GM20000 (cell line): ENCODE measurements at places on chromosomes 5 and 9.

DNA sequence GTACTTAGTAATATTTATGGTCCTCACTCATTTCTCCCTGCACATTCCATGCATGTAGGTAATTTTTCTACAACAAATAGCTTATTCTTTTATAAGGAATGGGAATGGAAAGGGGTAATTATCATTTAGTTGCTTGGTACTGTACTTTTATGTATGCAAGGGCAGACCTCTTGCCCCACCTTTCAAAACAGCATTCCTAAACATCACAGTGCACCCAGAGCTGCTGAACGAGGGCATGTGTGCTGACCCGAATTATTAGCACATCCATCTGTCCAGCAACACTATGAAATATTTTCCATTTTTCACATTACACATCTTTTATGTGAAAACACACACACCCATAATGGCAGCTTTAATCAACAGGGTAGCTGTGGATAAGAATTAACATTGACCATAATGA is 228.6 kb upstream of the ARRDC3 start:
- no peak for DNase-seq

- no peak for DNase-seq
These were observed 21.6 kb downstream of the GAS1 start for GRCh38 chr9:86925686-86926085.

- no peak for DNase-seq
These were observed 50.5 kb upstream of the FCN1 start for GRCh38 chr9:134968011-134968822.

- DNase-seq: peak; percentile 64
These were observed at the start of gene GDNF for GRCh38 chr5:37839407-37840052. Gene GDNF, minus strand, starts transcription at chr5:37840041. Its CDS starts 5,245 bp downstream, at chr5:37834796.

DNA sequence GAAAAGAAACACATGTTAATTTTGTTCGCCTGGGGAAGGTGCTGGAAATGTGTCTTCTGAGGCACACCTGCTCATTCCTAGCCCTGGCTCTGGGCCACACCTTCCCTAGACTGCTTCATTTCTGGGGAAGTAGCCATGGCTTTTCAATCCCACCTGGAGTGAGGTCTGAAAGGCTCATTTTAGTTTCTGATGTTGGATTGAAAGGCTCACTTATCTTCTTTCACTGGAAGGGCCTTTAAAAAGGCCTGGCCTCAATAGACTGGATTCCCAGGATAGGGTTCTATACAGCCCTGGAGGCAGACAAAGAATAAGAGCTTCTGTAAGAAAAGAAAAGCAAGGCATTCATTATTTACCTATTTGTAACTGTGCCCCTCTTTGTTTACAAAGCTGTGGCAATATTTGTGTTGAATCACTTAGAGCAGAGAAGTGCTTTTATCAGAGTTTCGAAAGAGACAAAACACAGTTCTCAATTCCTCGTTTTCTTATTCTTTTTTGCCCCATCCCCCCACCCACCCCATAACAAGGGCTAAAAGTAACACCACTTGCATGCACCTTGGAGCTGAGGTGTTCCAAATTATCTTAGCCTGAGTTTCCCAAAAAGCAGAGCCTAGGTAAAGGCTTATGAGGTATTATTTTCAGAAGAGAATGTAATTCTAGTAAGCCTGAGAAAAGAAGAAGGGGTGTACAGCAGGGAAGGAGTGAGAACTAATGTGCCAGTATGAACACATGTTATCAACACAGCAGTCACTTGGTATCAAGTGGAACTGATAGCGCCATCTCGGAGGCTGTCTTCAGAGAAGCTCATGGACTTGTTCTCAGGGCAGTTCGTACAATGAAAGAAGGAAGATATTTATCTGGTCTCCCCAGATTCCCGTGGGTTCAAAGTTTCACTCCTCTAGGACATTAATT is 413.1 kb downstream of the KCTD16 start:
- no peak for DNase-seq

DNA sequence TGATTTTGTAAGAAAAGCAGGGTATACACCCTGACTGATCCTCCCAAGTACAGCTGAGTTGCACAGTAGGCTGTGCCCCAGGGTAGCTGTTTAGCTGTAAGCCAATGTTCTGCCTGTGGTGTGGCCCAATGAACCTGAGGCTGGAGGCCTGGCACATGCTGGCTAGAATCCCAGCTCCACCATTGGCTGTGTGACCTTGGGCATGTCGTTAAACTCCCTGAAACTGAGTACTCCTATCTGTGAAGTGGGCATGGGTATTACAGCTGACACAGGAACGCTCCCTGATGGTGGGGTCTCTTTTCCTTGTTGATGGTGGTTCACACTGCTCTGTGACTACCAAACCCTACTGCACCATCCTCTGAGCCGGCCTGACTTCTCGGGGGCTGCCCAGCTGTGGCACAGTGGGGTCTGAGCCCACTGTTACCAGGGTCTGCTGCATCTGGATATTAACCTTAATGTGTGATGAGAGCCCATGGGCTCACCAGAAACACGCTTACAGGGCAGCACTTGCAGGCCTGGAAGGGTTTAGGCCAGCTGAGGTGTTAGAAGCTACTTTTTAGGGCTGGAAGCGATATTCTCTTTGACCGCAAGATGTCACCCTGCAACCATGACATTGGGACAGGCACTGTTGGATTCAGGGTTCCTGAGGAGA is 7.0 kb upstream of the GADD45G start:
- peak; percentile 61 for DNase-seq

GRCh38 chr5:31894141-31894540 is 255.2 kb downstream of the PDZD2 start:
- DNase-seq: no peak

DNA sequence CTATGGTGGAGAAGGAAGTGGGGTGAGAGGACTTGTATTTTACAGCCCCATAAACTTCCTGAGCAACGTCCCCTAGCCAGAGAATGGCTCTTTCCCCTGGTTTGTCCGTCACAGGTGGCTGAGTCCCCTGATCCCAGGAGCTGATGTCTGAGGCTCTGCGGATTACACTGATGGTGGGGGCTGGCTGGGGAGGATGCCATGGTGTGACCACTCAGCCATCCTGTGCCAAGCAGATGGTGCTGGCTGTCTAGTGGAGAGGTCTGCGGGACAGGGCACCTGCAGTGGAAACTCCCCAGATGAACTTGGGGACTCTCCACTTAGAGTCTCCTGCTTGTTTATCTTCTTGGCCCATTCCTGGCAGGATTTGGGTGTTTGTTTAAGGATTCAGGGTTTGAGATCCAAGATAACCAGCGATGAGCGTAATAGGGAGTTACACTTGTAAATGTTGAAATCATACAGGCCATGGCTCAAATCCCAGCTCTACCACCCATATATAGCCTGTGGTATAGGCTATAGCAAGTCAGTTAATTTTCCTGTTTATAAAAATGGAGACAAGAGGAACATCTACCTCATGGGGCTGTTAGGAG is 4.7 kb upstream of the PTGS1 start:
- no peak for DNase-seq

GRCh38 chr5:57896576-57896975 is 414.0 kb upstream of the ACTBL2 start:
- no peak for DNase-seq

GRCh38 chr5:154892369-154892771 is 33.9 kb downstream of the CNOT8 start:
- DNase-seq: no peak
